Heart left ventricle (tissue), 16 donors: ENCODE measurements at places on chromosomes 11 and 22. TPM values are rescaled to one million over a fixed set of nuclear protein-coding genes. Genes with fewer than 3 reads are reported as not detected.

CLDN5 gene
- total RNA-seq, result 19.3 TPM

DCDC1 gene
- total RNA-seq, result 1.0 TPM

ZBTB44 gene
- 56.3 TPM for total RNA-seq

APOL6 gene
- 6.1 TPM for total RNA-seq

GGTLC3 gene
- not detected for total RNA-seq

CDCA5 gene
- 11.6 TPM for total RNA-seq

LARGE2 gene
- not detected for total RNA-seq

MFRP gene
- not detected for total RNA-seq

FAM89B gene
- total RNA-seq, result 38.4 TPM

TRIM66 gene
- total RNA-seq, result 2.4 TPM

RNH1 gene
- total RNA-seq, result 152 TPM

TAF1D gene
- 25.6 TPM for total RNA-seq

PGR gene
- 10.9 TPM for total RNA-seq

TCN1 gene
- total RNA-seq, result not detected

PRG3 gene
- total RNA-seq, result not detected

CDPF1 gene
- total RNA-seq, result 8.5 TPM

C11orf91 gene
- total RNA-seq, result 0.79 TPM

POLDIP3 gene
- total RNA-seq, result 29.0 TPM

TEX54 gene
- not detected for total RNA-seq

MUC6 gene
- not detected for total RNA-seq

OR8A1 gene
- not detected for total RNA-seq

GSTT2 gene
- not detected for total RNA-seq

SNX15 gene
- 12.7 TPM for total RNA-seq
